ENCODE measurements at places on chromosomes 2 and 18.

DNA sequence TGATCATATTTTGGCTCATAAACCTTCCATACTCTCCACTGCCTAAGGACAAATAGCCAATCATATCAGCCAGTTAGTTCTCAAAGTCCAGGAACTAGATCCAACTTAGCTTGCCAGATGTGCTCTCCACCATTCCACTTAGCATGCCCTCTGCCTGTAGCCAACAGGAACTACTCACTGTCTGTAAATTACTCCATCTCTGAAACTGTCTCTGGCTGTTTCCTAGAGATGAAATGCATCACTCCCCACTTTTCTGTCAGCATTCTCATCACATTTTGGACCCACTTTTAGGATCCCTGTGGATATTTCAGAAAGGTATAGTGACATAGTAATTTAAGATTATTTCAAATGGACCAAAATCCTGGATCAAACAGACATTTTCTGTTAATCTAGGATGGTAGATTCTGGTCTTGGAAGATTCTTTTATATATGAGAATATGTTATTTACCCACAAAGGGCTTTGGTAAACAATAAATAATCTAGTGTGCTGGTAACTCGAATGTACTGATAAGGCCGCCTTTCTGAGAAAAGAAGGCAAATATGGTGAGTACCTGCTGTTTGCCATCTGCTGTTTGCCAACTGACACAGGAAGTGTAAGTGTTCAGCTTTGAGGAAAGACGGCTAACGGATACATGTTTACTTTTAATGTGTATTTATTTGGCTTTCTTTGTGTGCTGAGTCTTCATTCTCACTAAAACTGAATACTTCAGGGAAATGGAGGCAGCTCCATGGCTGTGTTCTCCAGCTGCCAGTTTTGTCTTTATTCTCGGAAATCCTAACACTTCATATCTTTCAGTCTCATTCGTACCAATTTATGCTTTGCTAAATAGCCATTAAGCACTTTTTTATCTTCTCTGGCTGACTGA, 79.5 kb downstream of the EVA1A start:
- no peak for DNase-seq

GRCh38 chr18:11464129-11464528, 145.3 kb upstream of the SLC35G4 start:
- no peak for DNase-seq

- DNase-seq: peak; percentile 8
These were observed 47.8 kb upstream of the SLC4A10 start for GRCh38 chr2:161576421-161576820.

DNA sequence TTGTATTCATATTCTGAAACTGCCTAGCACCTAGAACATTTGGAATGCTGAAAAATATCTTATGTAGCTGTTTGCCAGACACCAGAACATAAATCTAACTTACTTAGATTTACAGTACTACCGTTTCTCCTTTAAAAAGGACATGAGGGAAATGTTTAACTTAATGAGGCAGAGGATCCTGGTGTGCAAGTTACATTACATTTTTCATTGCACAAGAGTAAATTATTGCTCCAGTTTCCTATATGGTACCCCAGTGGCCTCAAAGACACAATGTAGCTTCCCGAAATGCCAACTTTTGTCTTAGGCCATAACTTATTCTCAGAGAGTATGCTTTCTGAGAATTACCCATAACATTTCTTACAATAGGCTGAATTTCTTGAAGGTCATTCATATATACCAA, 105.5 kb upstream of the DTNA start:
- no peak for DNase-seq

GRCh38 chr2:31270131-31270530, 36.2 kb downstream of the EHD3 start:
- DNase-seq: no peak

GRCh38 chr2:86815611-86816010, 24.9 kb upstream of the CD8A start:
- DNase-seq: no peak

- no peak for DNase-seq
These were observed 276.0 kb downstream of the MTX2 start for GRCh38 chr2:176544991-176545956.

- no peak for DNase-seq
These were observed 788.4 kb downstream of the TSN start for GRCh38 chr2:122543815-122544214.

DNA sequence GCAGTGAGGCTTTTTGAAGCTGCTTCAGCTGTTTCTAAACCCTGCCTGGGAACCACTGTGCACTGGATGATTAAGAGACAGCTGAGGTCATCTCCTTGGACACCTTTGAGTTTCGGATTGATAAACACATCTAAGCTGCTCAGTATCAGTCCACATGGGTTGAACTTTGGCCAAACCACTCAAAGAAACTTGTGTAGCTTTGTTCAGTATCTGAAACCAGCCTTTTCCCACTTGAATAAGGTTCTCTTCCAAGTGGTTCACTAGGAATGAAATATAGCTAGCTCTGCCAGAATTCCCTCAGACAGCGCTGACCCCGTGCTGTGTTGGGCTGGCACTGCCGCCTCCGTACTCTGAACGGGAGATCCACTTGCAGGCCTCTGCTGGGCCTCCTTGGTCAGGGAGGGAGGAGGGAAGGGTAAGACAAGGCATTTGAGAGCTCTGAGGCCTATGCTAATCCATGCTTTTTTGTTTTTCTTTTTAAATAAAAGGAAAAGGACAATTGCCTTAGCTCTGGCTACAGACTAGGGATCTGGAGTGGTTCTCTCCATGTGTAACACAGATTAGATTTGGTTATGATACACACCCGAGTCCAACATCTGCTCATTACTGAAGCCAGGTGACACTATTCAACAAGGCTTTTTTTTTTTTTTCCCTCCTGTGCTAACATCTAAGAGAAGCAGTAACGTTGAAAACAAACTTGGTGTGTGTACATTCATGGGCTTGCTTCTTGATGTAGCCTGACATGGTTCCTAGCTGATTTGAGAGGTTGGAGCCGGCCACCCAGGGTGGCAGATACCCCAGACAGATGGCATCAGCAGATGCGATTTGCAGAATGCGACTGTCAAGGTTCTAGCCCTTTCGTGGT, 67.7 kb downstream of the NCK2 start:
- no peak for DNase-seq

- DNase-seq: no peak
These were observed 25.2 kb downstream of the PDIA6 start for GRCh38 chr2:10787176-10787968.

GRCh38 chr2:3435445-3435844, 56.0 kb downstream of the TRAPPC12 start:
- DNase-seq: no peak

DNA sequence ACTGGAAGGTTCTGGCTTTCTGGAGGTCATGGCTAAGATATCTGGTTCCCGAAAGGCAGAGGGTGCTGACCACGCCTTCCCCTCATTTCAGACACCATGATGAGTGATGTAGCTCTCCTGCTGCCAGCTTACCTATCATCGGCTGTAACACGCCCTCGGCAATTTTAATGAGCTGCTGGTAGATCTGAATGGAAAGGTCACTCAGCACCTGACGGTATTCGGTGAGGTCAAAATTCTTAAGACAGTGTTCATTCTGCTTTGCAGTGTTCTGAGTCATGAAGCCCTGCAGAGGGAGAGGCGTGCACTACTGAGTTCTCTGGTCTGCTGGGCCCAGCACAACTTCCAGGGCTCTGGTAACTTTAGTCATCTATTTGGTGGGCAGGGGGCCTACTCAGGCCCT, 25.7 kb upstream of the ACAA2 start:
- no peak for DNase-seq

DNA sequence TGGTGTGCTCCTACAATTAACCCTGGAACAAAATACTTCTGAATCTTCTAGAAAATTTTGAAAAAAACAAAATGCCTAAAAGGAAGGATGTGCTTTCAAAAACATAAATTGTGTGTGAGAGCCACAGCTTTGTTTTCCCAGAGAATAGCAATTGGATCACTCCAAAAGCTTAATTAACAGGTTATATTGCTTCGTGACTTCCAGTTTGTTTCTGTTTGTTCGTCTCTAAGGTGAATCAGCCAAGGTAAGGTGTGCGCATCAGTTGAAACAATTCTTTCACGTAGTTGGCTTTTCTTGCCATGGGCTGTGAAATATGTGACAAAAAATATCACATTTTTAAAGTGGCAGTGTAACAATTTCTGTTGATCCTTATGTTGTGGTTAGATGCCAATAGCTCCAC, 90.3 kb upstream of the BARD1 start:
- no peak for DNase-seq

DNA sequence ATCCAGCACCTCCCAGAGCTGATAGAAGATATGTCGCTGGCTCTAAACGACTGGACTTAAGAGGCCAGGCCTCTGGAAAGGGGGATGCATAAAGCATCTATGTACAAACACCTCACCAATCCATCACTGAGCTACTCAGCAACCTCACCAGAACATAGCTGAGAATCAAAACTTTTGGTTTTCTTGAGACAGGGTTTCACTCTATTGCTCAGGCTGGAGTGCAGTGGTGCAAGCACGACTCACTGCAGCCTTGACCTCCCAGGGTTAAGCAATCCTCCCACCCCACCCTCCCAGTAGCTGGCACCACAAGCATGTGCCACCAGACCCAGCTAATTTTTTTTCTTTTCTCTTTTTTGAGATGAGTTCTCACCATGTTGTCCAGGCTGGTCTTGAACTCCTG, 62.9 kb upstream of the MSH6 start:
- no peak for DNase-seq

DNA sequence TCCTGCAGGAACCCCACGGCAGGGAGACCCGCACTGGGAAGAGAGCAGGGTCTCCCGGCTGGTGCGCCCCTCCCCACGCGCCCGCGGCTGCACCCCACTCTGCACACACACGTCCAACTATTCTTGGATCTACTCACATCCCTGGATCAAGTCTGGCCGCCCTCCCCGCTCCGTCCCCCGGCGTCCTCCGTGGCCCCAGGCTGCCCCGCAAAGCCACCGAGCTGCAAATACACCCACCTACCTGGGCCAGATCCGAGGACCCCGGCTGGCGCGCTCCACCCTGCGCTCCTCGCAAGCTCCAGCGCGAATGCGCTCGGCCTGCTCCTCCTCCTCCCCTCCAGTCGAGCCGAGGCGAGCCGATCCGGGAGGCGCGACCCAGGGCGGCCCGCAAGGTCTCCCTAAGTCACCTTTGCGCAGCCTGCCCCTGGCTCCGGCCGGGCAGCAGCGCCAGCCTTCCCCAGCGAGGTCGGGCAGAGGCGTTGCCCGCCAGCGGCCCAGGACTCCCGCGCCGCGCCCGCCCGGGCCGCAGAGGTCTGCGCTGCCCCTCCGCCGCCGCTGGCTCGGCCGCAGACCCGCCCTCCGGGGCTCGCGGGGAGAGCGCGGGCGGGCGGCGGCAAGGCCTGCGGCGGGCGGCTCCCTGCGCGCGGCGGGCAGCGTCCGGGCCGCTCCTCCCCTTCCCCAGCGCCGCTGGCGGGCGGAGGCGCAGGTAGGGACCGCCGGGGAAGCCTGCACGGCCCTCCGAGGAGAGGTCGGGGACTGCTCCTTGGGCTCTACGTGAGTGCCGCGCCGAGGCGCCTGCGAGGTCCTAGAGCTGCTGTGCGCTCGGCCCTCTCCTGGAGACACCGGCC, 126.0 kb downstream of the OSBPL1A start:
- DNase-seq: peak; percentile 7

DNA sequence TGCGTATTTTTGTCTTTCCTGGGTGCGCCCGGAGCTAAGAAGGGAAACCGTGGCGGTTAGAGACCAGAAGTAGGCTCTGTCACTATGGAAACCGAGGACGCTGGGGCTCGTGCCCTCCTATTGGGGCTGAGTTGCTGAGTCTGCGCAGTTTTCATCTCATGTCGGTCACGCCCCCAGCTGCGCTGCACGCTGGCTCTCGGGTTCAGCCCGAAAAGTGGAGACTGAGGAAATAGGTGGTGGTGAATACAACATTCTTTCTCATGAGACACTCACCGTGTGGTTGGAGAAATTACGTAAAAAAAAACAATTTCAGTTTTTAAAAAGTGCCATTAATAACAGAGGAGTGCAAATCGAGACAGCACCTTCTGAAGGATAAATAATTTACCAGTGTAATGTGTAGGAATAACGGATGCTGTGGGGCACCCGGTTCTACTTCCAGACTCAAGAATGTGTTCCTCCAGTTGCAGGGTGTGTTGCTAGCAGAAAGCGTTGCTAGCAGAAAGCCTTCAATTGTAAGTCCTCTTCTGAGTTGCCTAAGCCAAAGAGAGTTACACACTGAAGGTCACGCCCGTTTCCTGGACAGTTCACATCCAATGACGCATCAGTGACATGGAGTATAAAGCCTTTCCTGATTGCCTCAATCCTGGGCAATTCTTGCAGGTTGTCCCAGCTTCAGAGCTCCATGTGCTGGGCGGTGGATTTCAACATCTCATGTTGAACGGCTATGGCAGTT, 20.4 kb upstream of the CXXC1 start:
- peak; percentile 82 for DNase-seq

DNA sequence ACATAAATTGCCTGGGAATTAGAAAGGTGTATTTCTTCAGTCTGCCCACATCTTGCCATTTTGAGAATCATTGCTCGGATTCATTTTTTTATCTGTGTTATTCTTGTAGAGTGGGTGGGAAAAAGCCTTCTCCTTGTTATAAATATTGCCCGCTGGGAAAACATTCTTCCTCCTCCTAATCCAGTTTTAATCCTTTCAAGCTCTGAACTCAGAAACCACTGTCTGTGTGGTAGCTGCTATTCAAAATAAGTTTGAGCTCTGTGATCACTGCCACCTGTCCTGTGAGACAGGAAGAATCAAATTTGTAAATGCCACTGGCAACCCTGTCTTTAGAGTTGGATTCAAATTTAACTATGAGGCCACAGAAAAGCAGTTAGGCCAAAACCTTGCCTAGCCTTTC, 1875.2 kb upstream of the PIK3C3 start:
- DNase-seq: no peak

DNA sequence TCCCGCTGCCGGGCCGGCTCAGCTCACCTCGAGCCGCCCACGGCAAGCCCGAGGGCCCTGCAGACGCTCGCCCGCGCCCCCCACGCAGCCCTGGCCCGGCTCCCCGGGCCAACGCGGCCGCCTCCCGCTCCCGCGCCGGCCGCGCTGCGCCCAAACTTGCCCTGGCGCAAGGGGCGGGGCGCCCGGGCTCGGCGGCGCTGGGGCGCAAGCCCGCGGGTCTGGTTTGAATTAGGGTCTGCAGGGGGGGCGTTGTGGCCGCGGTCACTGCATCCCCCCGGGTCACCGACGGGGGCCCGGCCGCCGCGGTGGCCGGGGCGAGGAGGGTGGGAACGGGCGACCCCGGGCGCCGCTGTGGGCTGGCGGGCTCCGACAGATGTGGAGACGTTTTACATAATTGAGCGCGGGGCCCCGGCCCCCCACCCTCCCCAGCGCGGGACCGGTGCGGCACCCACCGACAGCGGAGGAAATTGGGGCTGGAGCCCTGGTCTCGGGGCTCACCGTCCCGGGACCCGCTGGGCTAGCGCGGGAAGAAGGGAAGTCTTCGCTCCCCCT, 690 bp downstream of the SDC1 start:
- no peak for DNase-seq

DNA sequence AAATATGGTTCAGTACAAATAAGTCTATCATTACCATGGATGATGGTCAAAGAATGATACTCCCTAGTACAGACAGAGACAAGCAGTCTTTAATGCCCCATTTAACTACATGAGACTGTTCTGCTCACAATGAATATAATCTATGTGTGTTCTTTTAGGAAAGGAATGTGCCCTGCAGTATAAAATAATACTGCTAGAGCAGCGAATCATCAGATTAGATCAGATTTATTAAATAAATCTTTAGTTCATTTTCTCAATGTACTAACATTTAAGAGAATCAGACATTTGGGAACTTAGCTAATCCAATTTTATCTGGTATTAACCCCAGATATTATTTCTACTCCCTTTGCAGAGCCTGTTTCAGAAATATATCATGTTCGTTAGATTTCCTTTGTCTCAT, 272.0 kb upstream of the GCFC2 start:
- DNase-seq: no peak
